Fibroblast of skin of left quadriceps (primary cell): ENCODE measurements at places on chromosomes 4 and X.

DNA sequence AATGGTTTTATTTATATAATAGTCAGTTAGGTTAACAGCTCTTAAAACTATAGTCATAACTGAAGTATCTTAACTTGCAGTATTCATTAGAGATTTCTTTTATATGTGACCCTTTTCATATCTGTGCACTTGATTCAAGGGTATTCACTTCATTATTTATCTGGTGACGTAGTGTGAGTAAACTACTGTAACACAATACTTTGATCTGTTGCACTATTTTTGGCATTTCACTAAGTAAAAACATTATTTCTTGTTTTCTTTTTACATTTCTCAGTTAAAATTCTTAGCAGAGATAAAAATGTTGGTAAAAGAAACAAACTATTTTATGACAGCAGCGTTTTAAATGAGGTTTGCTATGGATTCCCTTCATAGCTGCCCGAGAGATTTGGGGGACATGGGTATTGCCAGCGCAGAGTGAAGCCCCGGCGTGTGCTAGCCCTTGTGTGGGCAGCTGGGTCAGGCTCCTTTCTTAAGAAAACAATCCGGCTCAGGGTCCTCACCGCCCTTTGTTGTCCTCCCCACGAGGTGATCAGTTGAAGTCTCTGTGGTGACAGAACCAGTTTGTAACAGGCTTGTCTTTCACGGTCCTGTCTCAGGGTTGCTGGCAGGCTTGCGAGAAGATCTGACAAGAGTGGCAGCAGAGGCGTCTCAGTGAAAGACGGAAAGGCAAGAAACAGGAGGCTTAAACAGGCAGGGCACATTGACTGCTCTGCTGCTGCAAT lies 293.4 kb downstream of the BMPR1B start:
- DNase-seq, result no peak

- DNase-seq, result no peak
Observed at GRCh38 chrX:47850901-47851300, 14.2 kb downstream of the ZNF81 start.

DNA sequence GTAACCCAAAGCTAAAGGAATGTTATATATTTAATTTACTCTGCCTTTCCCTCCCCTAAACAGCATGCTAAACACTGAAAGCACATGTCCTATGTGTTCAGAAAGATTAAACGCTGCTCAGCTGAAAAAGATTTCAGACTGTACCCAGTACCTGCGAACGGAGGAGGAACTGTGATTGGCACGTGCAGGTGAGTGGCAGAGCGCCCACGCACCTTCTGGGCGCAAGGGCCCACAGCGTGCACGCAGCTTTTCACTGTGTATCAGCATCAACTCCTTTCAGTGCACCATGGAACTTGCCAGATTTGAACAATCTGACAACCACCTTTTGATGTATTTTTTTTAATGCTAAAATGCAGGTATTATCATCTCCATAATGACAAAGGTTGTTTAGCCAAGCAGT lies 87.7 kb downstream of the RFC1 start:
- DNase-seq, result no peak

- DNase-seq, result no peak
Observed at GRCh38 chr4:40629401-40630334, at the start of gene RBM47. TSS of gene RBM47 (minus strand) at chr4:40629864. CDS start at chr4:40438893, 190,971 bp downstream.

DNA sequence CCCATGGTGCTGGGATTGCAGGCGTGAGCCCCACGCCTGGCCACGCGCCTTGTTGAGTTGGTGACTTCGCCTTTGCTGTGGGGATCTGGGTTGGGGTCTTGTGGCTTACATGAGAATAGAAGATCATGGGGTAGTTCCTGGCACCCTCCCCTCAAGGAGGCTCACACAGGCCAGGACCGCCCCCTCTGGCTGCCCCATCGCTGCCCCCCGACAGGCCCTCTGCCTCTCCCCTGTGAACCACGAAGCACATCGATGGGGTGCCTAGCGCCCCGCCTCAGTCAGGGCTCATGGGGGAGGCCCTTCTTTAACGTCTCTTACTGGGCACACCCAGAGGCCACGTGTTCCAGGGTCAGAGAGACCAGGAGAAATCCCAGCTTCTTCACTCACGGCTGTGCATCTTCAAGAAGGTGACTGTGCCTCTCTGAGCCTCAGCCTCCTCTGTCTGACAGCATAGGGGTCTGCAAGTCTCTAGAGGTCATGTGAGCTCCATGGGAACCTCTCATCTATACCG lies 23.6 kb upstream of the SPON2 start:
- DNase-seq, result no peak

DNA sequence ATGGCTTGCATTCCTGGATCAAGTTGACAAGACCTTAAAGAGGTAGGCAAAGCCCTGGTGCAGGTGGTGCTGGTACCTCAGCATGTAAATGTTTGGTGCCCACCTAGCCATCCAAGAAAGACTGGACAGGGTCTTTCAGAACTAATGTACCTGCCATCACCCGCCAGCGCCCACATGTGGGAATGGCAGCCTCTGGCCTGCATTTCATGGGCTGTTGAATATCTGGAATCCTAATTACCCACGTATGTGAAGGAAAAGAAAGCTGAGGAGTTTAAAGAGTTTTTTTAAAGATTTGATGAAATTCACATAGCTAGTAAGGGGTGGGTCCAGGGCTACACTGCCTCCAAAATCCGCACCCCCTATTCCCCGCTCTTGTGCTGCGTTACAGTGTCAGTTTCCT lies 8.6 kb upstream of the CCDC149 start:
- no peak for DNase-seq

- no peak for DNase-seq
Observed at GRCh38 chr4:99352602-99353537, at the start of gene ADH1C. TSS of gene ADH1C (minus strand) at chr4:99352746. CDS start at chr4:99352675, 71 bp downstream.

DNA sequence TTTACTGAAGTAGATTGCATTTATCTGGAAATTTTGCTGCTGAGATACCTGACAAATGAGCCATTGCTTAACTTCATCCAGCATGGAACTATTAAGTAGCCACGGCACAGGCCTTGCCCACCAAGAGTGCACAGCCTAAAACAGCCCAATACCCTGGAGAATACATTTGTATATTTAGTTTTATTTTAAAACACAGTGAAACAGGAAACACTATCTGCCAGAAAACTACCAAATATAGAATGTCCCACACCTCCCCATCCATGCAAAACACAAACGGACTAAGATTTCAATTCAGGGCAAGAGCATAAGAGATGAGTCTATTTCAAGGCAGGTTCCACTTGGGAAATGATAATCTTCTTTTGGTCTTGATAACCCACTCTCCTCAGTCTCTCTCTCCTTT lies 57.1 kb downstream of the MAML3 start:
- DNase-seq, result no peak

DNA sequence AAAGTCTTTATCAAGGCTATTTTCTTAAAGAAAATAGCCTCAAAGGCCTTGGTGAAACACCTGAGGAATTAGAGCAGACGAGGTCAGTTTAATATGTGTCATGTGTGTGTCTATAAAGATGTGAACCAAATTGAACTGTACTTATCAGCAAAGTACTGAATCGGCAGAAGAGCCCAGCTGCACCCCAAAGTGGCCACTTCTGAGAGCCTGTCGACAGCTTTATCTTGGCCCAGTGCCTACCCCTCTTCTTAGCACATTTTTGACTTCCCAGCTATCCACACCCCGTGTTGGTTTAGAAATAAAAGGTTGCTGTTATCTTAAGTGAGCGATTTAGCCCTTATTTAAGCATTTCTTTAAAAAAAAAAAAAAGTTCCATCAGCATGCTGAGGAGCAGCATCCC lies 329.7 kb downstream of the FBXW7 start:
- DNase-seq, result no peak

DNA sequence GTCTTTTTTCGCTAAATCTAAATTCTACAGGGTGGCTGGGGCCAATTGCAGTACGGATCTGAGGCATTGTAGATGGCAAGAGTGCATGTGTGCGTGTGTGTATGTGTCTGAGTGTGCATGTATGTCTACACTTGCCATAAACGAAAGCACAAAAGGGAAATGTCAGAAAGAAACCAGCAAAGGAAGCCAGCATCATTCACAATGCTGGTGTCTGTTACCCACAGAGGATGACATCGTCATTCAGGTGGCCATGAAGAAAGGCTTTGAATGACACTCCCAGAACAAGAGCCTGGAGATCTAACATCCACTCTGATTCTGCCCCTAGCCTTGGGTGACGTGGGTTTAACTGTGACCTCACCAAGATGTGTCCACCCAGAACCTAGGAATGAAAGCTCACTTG lies 124.6 kb downstream of the DHRSX start:
- no peak for DNase-seq

- DNase-seq, result no peak
Observed at GRCh38 chr4:153126137-153126536, 78.1 kb upstream of the TRIM2 start.

GRCh38 chr4:36198068-36198808 lies 46.1 kb downstream of the ARAP2 start:
- DNase-seq, result no peak

DNA sequence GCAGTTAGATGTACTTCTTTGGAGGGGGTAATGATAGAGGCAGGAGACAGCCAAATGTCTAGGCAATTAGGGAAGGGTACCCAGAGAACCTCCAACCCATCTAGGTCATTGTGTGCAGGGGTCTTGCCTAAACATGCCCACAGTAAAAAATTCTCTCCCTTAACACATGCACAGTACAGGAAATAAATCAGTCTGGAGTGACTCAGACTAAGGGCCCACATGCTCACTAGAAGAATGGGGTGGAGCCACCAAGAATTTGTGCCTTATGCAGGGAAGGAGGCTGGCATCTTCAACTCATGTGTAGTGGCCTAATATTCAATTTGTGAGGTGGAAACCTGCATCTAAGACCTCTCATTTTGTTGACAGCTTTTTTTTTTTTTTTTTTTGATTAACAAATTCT lies 945.3 kb upstream of the GRIA3 start:
- peak; percentile 7 for DNase-seq

DNA sequence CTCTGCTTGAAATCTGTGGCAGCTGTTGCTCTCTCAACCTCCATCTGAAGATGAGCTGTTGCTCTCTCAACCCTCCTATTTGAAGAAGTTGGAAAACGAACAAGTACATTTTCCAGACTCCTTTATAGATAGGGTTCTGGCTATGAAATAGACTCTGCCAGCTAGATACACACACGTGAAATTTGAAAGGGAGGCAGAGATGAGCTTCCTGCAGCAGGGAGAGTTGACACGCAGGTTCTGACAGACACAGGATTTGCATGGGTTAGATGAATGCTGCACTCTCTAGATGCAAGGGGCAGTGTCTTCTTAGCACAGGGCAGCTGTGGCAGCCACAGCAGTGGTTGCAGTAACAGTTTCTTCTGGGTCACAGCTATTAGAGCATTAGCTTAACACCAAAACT lies 8.0 kb upstream of the PYURF start:
- no peak for DNase-seq

DNA sequence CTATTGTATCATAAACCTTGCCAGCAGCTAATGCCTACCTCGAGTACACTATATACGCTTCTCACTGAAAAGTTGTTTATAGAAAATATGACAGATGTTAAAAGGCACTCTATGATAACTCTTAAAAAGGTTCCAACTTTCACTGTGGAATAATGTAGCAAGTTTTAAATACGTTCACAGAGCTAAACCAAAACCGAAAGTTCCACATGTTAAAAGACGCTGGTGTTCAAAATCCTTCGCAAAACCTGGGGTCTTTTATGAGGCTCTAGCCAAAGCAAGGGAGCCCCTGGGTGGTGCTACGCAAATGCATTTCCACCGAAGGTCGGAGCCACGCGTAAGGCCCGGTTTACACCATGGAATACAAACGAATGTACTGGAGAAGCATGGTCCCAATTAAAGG lies 103.7 kb upstream of the TENM3 start:
- no peak for DNase-seq

DNA sequence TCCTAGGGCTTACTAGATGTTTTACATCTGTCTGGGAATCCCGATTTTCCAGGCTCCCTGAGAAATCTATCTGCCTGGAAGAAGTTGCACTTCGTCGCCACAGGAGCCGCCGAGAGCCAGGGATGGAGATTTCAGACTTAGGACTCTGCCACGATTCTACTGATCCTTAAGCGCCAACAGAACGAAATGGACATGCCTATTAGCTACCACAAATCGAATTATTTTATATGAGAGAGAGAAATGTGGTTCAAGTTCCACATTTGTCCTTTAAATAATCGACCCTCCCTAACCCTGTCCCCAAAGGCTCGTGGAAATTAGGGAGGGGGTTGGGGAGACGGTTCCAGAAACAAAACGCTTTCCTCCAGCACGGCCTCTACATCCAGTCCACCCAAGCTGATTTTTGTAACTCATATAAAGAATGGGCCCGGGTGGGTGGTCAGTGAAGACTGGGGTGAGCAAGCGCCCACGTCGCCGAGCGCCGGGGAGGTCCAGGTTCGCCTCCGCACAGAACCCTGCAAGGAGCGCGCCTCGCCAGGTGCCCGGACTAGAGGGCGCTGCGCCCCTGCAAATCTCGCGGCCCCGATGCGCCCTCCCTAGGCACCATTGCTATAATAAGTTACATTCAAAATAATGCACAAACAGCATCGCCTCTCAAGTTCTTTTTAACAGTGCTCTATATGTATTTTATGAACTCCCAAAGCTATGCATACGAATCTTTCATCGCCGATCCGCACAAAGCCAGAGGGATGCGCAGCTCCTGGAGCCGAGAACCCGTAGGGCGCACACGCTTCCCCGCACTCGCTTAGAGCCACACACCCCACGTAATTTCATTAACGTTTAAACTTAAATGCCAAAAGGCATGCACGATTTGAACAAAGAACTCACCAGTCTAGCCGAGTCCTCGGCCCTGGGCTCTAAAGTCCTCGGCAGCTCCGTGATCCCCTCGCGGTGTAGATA lies 2.1 kb upstream of the FAT1 start:
- DNase-seq, result peak; percentile 71

GRCh38 chr4:44661940-44662622 lies 10.7 kb upstream of the YIPF7 start:
- DNase-seq, result no peak

DNA sequence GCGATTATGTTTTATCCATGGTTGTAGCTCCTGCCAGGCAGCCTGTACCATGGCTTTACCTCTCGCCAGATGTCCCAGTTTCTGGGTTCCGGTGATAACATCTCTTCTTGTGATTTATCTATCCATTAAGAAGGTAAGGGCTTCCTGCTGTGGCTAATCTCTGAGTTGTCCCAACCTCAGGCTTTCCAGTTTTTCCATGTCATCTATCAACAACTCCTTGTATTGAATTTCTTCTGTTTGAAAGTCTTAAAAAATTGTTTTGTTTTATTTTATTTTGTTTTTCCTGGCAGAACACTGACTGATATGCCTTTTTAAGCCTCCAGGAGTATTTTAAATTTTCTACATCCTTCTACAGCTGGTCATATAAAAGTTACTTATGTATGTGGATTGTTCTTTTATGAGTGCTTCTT lies 241.9 kb downstream of the ANTXR2 start:
- no peak for DNase-seq

GRCh38 chr4:107065201-107065600 lies 29.1 kb upstream of the DKK2 start:
- DNase-seq, result no peak

- no peak for DNase-seq
Observed at GRCh38 chrX:55619547-55619946, 3.7 kb upstream of the FOXR2 start.

DNA sequence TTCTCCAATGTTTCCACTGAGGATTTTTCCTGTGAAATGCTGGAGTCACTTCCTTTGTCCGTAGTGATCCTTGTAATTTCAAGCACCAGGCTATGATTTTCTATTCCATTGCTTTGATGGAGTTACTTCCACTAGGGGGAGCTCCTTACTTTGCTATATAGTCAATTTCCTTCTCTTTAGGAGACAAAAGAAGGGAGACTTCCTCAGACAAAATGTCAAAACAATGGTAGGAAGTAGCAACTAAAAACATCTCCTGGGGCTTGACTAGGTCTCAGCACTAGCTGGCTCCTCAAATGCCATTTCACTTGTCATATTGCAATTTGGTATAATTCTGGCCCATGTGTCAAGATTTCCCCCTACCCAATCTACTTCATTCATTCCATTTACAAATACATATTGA lies 24.1 kb downstream of the ZCCHC12 start:
- DNase-seq, result peak; percentile 10

- no peak for DNase-seq
Observed at GRCh38 chr4:16617011-16617410, 281.4 kb downstream of the LDB2 start.
